ENCODE measurements at places on chromosomes 7 and 10.

DNA sequence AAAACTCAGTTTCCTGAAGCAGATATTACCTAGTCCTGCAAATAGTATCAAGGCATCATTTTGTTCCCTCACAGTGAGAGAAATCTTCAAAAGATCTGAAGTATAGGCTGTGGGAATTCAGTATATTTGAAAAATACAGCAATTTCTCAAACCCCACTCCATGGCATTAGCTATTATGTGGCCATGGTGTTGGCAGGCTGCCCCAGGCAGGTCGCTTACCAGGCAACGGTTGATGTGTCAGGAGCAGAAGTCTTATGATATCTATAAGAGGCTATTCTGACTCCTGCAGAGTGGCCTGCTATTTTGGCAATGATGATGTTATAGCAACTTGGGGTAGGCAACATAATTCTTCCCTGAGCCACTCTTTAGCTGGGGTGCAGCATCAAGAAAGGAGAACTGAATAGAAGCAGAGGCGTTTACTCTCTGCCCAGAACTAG lies 187.9 kb downstream of the PLXDC2 start:
- DNase-seq, result no peak

DNA sequence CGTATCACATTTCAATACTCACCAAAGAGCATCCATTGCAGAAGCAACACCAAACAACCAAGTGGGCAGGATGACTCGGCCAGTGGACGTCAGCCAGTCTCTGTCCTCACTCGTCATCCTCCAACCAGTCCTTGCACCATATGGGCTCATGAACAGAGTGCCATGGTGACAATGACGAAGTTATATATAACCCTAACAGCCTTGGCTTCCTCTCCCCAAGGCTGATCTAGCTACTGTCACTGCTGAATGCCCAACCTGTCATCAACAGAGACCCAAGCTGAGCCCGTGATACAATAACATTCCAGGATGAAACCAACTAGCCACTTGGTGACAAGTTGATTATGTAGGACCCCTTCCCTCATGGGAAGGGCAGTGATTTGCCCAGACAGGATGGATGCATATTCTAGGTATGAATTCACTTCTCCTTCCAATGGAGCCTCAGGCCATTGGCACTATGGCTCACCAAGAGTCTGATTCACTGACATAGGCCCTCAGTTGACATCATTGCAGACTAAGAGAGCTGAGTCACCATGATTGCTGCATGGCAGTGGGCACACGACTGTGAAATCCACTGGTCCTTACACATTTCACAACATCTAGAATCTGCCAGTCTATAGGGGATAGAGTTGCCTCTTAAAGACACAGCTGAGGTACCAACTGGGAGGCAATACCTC lies 26.3 kb upstream of the PPIF start:
- DNase-seq, result no peak

DNA sequence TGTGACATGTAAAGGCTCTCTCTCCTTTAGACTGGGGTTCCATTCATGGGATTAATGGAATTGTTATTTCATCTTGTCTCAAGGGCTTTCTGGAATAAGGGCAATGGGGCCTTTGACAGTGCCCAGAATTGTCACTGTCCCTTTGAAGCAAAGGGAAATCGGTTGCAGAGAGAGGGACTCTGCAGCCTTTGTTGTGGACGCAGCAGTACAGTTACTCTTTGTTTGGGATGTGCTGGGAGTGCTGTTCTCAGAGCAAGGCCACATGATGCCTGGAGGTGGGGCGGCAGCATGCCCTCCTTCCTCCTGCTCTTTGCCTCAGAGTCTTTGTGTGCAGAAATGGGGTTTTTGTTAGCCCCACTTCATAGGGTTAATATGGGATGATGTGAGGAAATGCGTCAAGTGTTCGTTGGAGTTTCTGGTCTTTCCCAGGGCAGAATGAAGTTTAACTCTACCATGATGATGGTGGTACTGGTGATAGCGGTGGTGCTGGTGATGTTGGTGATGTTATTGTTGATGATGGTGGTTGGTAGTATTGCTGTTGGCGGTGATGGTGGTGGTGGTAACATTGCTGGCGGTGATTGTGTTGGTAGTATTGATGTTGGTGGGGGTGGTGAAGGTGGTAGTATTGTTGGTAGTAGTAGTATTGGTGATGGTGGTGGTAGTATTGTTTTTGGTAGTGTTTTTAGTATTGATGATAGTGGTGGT lies 45.3 kb downstream of the DOCK1 start:
- no peak for DNase-seq

GRCh38 chr7:129779602-129780256 lies 168.2 kb downstream of the NRF1 start:
- DNase-seq, result no peak

- no peak for DNase-seq
Measured at GRCh38 chr7:135362871-135363270, 129.2 kb downstream of the STRA8 start.

- no peak for DNase-seq
Measured at GRCh38 chr7:132207782-132208181, 368.5 kb downstream of the PLXNA4 start.

DNA sequence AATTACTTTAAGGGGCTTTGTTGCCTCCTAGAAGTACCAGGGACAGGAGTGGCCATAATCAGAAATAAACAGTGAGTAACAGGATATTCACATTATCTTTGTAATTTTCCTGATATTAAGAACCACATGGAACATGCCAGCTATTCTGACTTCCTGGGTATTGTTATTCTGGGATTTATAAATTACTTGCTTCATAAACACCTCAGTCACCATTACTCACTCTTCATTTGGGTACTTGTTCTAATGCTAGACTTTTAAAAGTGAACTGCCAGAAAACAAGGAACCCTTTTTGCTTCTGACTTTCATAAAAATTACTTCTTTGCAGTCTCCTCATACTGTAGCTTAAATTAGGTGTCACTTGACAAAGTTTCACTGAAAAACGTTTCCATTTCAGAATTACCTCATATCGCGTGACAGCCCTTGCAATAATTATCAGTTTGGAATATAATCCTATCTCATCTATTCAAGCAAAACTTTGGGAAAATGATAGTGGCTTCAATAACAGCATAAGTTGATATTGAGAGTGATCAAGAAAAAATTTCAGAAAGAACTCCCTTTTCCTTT lies 29.8 kb downstream of the CABCOCO1 start:
- no peak for DNase-seq

- no peak for DNase-seq
Measured at GRCh38 chr7:47678641-47679380, 96.9 kb upstream of the TNS3 start.

- DNase-seq, result no peak
Measured at GRCh38 chr10:129942019-129942277, 22.1 kb downstream of the EBF3 start.

- no peak for DNase-seq
Measured at GRCh38 chr7:132492823-132493445, 83.3 kb downstream of the PLXNA4 start.
